ENCODE measurements at places on chromosomes 1 and 21.
A peak's percentile ranks its signal among the peaks of the same experiment; 100 is the strongest.

- peak; percentile 18 for DNase-seq
Measured at GRCh38 chr21:46500224-46500861, 41.7 kb downstream of the DIP2A start.

DNA sequence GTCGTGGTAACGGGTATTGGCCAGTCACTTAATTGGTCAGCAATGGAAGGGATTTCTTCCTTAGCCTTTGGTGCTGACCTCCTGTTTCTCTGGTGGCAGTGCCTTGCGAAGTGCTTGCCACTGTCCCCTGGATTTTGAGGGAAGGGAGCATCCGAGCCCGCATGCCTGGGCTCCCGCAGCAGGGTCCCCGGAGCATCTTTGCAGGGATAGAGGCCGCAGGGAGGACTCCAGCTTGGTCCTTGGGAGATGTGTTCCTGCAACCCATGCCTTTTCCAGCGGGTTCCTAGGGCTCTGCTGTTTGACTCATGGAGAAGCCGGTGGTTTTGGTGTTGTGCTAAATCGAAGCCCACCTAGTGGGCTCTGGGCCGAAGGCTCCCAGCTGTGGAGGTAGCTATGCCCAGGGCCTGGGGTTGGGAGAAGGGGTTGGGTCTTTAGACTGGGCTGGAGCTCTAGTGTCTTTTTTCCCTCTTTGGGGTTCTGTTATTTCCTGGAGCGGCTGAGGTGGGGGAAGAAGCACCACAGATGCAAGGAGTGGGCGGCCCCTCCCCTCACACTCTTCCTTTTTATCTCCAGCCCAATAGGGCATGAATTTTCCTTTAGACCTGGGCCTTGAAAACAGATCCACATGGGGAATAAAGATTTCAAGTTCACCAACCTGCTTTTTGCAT, 39.0 kb downstream of the PIK3CD start:
- DNase-seq = no peak

GRCh38 chr21:15687208-15687607, 42.6 kb upstream of the USP25 start:
- no peak for DNase-seq

DNA sequence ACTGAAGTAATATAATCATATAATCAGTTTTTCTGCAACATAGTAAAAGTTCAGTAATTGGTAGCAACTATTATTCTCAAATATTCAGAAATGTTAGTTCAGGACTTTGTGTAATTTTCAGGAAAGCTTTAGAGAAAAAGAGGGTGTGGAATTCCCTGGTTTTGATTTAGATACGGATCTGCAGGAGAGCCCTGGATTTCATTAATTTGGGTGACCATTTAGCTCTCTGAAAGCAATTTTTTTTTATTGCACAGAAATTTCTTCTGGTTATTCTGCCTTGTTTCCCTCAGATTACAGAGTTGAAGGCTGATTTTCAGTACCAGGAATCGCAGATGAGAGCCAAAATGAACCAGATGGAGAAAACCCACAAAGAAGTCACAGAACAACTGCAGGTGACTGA, 13.8 kb upstream of the STX12 start:
- DNase-seq = no peak

- DNase-seq = no peak
Measured at GRCh38 chr1:171984850-171985485, 143.7 kb downstream of the DNM3 start.

DNA sequence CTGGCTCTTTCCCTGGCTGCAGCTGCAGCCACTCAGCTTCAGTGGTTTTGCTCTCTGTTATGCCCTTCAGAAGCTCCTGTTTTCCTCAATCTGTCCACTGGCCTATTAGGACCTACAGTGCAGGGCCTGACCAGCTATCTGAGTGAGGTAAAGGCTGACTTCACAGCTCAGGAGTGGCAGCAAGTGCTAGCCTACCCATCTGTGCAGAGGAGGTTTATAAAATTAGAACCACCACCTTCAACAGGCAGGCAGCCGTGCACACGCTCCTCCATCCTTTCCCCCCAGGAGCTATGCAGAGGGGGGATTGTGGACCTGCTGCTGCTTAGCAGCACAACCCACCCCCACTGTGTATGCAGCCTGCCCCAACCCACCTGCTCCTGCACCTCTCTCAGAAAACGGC, 8.3 kb downstream of the ADAR start:
- no peak for DNase-seq

DNA sequence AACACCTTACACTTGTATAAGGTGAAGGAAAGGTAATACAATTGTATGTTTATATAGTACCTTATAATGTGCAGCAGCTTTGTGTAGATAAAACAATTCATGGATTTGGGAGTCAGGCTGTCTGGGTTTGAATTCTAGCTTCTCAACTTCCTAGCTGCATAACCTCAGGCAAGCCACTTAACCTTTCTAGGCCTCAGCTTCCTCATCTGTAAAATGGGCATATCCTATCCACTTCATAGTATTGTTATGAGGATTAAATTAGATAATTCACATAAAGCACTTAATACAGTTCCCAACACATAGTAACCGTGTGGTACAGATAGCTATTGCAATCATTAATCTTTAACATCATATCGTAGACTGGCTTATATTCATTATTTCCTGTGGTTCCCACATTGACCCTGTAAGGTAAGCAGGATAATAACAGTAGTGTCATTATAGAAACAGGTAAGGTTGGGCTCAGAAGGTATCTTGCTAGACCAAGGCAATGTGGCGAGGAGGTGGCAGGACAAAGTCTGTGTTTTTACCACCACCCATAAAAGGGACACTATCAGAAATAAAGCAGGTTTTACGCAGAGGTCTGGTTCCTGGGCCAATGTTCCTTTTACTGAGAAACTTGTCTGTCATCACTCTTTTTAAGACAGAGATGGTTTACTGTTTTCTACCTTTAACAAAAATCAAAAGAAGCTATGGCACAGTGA, 334.1 kb downstream of the RRAGC start:
- DNase-seq = no peak

DNA sequence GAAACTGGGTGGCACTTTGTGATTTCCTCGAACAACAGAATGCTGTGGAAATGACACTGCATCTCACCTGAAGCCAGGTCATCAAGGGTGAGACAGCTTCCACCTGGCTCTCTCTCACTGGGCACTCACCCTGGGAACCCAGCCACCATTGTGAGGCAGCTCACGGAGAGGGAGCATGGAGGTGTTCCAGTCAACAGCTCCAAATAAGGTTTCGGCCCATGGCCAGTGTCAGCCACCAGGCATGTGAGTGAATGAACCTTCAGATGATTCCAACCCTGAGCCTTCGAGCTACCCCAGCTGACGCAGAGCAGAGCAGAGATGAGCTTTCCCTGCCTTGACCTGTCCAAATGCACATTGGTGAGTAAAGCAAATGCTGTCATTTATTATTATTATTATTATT, 58.1 kb downstream of the SYDE2 start:
- no peak for DNase-seq

GRCh38 chr1:65409314-65409713, 11.2 kb upstream of the LEPR start:
- DNase-seq = no peak

DNA sequence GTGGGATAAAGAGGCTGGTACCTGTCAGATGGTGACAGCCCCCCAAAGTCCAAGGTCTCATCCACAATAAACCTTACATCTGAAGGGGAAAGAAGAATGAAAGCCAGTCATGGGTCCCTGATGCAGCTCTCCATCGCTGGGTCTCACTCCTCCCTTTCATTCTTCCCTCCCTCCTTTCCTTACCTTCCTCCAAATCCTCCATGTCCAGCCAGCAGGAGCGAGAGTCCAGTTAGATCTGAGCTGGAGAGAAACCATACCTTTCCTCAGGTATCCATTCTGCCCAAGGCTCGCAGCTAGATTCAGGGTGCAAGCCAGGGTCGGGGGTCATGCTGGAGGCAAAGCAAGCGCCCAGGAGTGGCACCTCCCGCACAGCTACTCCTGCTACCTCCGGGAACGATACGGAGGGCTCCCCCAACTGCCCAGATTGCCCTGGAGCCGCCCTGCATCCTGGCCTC, 421 bp downstream of the PSRC1 start:
- DNase-seq = no peak

DNA sequence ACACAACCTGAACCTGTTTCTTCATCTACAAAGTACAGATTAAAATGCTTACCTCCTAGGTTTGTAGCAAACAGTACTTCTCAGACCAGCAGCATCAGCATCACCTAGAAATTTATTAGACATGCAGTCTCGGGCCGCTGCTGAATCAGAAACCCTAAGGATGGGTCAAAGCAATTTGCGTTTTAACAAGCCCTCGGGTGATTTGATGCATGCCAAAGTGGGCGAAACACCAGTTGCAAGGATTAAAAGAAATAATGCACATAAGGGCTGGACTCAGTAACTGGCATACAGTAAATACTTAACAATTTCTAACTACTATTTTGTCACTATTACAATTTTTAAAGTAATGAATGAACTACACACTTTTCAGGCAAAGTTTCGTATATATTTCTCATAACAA, 47.5 kb downstream of the SH3GLB1 start:
- no peak for DNase-seq

DNA sequence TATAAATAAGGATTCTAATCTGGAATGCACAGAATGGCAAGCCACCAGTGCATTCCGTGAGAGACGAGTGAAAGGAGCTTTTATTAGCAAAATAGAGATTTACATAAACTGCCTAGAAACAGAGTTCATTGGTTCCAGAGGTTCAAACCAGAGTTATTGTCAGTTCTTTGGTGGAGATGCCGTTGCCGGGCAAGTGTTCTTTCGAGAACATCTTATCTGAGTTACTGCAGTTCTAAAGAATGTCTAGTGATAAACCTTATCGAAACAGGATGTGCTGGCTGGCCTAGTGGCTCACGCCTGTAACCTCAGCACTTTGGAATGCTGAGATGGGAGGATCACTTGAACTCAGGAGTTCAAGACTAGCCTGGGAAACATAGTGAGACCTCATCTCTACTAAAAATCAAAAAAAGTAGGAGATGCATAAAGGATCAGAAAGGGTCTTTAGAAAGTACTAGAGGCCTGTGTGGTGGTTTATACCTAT, 19.9 kb upstream of the EVI5 start:
- DNase-seq = no peak

DNA sequence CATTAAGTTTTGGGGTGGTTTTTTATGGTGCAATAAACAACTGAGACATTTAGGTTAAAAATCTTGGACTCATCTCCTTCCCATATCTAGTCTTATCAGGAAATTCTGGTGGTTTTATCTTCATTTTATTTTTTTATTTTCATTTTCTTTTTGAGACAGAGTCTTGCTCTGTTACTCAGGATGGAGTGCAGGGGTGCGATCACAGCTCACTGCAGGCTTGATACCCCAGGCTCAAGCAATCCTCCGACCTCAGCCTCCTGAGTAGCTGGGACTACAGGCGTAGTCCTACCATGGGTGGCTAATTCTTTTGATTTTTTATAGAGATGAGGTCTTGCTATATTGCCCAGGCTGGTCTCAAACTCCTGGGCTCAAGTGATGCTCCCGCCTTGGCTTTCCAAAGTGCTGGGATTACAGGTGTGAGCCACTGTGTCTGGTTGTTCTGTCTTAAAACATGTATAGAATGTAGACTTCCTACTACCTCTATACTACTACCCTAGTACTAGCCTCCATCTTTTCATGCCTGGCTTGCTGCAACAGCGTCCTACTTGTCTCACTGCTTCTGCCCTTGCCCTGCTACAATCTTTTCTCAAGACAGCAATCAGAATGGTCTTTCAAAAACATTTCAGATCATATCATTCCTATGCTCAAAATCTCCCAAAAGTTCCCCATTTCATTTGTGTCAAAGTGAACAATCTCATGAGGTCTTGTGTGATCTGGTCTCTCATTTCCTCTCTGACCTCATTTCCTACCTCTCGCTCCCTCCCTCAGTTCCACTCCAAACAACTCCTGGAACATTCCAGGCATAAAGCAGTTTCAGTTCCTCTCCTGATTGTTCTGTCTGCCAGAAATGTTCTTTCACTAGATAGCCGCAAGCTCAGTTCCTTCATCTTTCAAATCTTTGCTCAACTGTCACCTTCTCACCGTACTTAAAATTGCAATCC, 5.9 kb upstream of the FCGR2A start:
- DNase-seq = no peak

All from KG1 (cell line).